Activated T-helper 1 cell treated with Interleukin-2 at 50 U/mL for 16 hours (primary cell): ENCODE measurements at places on chromosomes 2 and 18.

DNA sequence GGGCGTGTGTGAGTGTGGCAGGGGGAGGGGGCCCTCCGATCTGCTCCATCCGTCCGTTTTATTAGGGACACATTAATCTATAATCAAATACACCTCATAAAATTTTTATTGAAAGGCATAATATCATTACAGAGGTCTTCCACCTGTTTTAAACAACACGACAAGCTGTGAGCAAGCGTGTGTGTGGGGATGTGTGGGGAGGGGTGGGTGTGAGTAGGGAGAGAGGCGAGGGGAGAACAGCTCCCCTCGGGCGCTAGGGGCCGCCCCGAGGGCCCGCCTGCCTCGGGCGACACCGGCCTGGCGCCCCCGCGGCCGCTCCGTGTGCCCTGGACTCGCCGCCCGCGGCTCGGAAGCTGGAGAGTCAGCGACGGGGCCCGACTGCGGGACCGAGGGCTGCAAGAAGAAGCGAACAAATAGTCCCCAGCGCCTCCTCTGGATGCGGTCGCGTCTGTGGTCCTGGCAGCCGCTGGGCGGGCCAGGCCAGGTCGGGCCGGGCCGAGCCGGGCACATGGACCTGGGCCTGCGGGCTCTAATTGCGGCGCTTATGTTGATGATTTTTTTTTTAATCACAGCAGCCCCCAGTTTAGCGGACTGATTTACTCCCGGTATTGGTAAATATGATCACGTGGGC, 352 bp upstream of the HOXD9 start:
- DNase-seq = no peak

GRCh38 chr18:35694808-35695207, 113.3 kb downstream of the GALNT1 start:
- no peak for DNase-seq

- DNase-seq = no peak
Observed at GRCh38 chr2:69309351-69310110, 77.5 kb downstream of the GFPT1 start.

- no peak for DNase-seq
Observed at GRCh38 chr18:36993068-36993467, 164.1 kb downstream of the KIAA1328 start.

GRCh38 chr2:161122772-161123530, 37.3 kb upstream of the TANK start:
- DNase-seq = no peak

GRCh38 chr2:218957671-218958070, 1.8 kb upstream of the CDK5R2 start:
- no peak for DNase-seq
